Lower leg skin (tissue), 4 donors: ENCODE measurements at places on chromosomes 1 and 21. TPM values are rescaled to one million over a fixed set of nuclear protein-coding genes. Genes with fewer than 3 reads are reported as not detected.

- DNase-seq, result no peak
Observed at GRCh38 chr1:2588661-2589430, 2.3 kb downstream of the PRXL2B start.

GRCh38 chr1:246724731-246725095 is 504 bp downstream of the SCCPDH start:
- no peak for DNase-seq

- DNase-seq, result no peak
Observed at GRCh38 chr1:150001415-150001814, 9.1 kb downstream of the OTUD7B start.

DNA sequence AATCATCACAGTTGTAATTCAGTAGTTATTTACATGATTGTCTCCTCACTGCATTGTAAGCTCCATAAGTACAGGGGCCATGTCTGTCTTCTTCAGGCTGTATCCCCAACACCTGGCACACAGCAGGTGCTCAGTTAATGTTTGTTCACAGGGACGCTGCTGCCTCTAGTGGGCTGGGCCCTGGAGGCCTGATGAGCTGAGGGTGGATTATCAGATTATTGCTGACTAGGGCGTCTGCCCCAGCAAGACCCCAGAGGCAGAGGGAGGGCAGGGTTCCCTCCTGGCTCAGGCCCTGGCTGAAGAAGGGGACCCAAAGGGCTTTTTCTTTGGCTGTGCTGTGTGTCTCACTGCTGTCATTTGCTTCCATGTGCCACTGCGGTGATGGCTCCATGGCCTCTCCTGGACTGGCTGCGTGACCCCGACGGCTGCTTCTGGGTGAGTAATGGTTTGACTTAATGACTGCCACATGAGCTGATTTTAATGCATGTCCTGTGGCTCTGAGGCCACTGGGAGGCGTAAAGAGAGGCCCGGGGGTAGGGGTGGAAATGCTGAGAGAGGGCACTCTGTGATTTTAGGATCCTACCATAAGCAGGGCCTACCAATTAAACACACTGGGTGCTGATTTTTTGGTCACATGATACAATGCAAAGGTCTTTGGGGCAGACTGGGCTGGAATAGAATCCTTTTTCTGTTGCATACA is 20.8 kb upstream of the EPB41 start:
- DNase-seq, result no peak

DNA sequence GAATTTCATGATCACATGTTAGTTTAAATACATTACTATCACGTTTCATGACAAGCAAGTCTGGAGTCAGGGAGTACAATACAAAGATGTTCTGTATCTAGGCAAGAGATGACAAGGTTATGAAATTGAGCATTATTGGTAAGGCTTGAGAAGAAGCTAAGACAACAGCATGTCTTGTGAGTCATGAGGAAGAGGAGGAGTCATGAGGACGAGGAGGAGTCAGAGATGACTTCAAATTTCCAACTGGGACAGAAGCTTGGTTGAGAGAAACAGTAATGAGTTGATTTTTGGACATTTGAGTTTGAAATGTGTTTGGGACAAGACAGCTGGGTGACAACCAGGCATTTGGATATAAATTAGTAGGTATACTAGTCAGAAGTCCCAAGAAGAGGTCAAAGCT is 4.3 kb upstream of the UBE2U start:
- DNase-seq, result no peak

DNA sequence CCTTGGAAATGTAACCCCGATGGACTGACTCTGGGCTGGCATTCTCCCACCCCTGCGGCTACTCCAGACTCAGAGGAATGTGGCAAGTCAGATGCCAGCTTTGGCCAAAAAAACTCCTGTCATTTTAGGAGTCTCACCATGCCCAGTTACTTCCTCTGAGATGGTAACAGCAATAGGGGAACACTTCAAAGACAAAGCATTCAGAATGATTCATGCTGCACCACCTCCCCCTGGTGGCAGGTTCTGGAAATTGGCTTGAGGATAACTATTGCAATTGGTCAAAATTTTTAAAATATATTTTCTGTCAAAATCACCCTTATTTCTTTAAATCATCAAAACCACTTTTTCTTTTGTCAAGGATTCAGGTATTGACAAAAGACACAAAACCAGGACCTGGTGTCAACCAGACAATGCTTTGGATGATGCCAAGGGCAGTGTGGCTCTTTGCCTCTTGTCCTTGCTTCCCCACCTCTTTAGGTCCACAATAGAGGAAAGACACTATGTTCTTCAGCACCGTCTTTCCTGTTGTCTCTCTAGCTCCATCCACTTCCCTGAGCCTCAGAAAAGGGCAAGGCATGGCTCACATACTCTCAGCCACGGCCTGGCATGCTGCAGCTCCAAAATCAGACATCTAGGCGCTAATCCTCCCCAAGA is 9.9 kb upstream of the CDCA8 start:
- DNase-seq, result peak; percentile 94

- DNase-seq, result no peak
Observed at GRCh38 chr1:97608272-97608671, 312.6 kb downstream of the DPYD start.

DNA sequence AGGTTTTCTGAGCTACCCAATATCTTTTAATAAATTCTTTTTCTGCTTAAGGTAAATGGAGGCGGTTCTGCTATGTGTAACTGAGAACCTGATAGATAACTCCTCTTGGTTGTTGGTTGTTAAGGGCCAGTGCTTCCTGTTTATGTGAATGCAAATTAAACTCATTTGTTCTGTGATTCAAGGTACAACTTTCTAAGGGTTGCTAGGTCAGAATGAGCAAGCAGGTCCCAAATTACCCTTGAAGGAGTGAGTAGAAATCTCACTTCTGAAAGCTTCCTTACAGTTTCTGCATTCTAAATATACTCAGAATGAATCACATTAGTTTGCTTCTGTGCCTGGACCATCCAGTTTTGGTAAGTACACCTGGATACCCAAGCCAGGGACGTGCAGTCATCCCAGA is 15.5 kb upstream of the FAM78B start:
- DNase-seq, result no peak

GRCh38 chr1:143748906-143749305 is 222.9 kb downstream of the FAM72C start:
- no peak for DNase-seq

GRCh38 chr21:36762642-36763041 is 63.7 kb downstream of the SIM2 start:
- no peak for DNase-seq

GRCh38 chr1:5887349-5887970 is 104.8 kb downstream of the NPHP4 start:
- DNase-seq, result no peak

- peak; percentile 18 for DNase-seq
Observed at GRCh38 chr21:45613881-45614280, 29.6 kb upstream of the PCBP3 start.

GRCh38 chr1:208225954-208226937 is 17.9 kb downstream of the PLXNA2 start:
- DNase-seq, result no peak

GRCh38 chr21:46163380-46163779 is 8.0 kb upstream of the FTCD start:
- DNase-seq, result no peak

GRCh38 chr1:197911111-197911856 is 5.9 kb upstream of the LHX9 start:
- DNase-seq, result no peak

DNA sequence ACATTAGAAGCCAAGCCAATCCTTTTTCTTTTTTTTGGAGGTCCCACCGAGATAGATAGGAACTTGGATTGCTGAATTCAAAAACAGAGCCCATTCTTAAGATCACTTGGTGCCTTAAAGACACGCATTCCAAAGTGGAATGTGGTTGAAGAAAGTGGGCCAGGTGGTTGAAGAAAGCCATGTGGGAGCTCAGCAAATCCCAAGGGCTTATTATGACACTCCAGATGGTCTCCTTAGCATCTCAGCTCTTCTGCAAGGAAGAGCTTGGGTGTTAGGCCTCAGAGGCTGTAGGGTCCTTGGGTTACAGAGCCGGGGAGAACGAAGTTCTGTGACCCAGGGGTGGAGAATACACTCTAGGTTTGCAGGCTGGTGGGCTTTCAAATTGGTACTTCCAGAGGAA is 13.5 kb downstream of the TOR3A start:
- DNase-seq, result no peak

DNA sequence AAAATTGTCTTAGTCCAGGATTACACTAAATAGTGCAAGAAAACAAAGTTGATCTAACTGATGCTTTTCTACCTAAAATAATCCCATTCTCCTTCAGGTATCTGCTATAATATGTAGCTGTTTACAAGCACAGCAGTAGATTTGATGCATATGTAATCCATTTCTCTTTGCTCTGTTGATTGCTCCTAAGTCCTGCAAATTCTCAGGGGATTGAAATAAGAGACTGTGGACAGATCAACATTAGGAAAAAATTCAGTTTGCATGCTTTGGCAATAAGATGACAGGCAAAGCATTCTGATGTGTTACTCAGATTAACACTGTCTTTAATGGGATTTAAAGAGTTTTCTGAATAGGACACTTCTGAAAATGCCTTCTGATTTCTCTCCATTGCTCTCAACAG is 34.7 kb downstream of the RNF11 start:
- no peak for DNase-seq

DNA sequence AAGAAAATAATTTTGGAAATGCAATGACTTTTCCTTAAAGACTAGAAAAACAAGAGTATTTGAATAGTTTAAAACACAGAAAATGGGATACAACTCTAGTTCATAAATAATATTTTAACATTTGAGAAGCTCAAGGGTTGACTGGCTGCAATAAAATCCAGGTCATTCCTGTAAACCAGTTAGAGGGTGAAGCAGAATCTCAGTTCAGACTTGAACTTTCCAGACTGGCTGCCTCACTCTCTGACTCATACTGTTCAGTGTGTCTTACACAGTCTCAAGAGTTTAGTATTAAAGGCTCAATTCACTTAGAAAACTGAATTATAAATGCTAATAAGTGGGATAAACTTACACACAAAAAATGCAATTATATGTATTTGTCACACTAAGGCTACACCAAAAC is 89.9 kb downstream of the RAVER2 start:
- DNase-seq, result no peak

DNA sequence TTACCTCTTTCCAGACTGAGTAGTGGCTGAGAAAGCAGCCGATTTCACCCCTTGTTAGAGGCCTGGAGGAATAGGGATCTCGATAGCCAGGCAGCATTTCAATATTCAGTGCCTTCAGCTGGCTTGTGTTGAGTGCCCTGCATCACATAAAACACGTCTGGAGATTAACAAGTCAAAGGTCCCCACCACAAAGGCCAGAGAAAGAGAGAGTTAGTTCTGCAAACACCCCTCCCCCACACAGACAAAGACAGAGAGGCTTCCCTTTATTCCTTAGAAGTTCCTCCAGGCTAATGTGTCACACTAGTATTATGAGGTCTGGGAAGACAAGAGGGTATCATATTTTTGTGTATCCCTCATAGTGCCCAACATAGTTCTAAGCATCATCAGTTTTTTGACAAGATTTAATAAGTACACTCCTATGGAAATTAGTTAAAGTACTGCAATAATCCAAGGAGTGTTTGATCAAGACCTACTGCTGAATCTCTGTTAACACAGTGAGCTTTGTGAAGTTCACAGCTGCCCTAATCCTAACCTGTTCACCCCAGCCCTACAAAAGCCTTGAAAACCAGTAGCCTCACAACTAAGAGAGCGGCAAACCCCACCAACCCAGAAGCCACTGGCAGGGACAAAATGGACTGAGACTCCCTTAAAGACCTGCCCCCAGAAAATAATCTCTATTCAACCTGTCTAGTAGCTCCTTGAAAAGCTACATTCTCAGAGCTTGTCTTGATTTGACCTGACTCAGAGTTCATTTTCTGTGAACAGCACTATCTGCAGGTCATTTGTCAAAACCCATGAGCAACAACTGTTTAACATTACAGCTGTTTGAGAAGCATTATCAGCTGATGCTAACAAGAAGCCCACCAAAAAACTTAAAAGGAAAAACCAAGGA is 91.9 kb downstream of the COLGALT2 start:
- DNase-seq, result no peak

GRCh38 chr1:36880155-36881067 is 153.9 kb downstream of the GRIK3 start:
- peak; percentile 6 for DNase-seq

GRCh38 chr1:224785040-224785328 is 144.5 kb upstream of the DNAH14 start:
- DNase-seq, result no peak

- DNase-seq, result no peak
Observed at GRCh38 chr1:6871300-6871972, 86.2 kb downstream of the CAMTA1 start.

The DCST1 gene
- 3.6 TPM for total RNA-seq

The CCDC185 gene
- not detected for total RNA-seq

The NGF gene
- total RNA-seq, result 0.84 TPM

The TEX38 gene
- not detected for total RNA-seq
